ENCODE measurements at places on chromosomes 1 and 21.
A peak's percentile ranks its signal among the peaks of the same experiment; 100 is the strongest.

DNA sequence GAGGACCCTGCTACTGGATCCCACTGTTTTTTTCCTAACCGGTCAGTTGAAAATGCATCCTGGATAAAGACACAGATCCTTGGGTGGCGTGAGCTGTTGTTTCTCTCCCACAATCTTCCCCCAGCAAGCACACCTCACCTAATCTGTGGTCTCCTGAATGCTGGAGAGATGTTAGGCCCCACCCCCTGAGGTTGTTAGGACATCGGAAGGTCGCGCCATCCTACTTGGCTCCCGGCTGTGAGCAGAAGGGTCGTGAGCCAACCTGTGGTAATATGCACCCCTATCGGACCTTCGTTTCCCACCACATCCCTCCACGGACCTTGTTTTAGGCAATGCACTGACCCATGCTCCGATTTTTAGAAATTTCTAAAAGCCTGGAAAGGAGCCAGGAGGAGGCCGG lies 89.9 kb upstream of the IPO9 start:
- no peak for DNase-seq

GRCh38 chr1:84583648-84584047 lies 9.4 kb upstream of the CTBS start:
- no peak for DNase-seq

DNA sequence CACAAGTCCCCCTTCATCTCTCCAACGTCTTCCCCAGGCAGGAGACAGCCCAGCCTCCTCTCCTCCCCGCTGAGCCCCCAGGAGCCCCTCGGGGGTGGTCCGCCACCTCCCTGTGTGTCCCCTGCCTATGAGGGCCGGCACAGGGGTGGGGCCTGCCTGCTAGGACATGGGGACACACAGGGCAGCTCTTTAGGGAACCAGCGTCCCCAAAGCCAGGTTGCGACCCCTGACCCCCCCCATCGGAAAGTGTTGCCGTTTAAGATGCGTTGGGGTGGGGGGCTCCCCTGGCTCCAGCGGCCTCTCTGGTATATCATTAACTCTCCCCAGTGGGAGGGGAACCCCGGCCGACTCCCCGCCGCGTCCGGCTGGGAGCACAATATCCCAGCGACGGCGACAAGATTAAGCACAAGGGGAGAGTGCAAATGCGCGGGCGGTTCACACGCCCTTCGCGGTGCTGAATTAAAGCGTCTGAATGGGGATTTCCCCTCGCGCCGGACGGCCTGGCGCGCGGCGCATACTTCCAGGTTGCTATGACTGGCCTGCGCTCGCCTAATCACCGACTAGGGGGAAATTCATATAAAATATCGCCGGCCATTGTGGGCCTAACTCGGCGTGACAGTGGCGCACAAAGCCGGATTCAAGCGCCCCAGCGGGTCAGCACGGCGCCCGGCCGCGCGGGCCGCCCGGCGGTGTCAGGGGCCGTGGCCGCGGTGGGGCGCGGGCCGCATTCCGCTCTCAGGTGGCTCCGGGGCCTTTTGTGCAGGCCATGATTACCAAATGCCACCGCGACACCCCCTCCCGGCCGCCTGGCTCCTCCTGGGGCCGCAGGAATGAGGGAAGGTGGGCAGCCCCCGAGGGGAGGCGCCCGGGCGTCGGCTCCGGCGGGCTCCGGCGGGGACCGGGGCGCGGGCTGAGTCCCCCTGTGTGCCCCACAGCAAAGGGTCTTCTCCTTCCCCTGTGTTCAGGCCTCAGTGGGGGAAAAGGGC lies 30.9 kb downstream of the WNT3A start:
- DNase-seq, result no peak

DNA sequence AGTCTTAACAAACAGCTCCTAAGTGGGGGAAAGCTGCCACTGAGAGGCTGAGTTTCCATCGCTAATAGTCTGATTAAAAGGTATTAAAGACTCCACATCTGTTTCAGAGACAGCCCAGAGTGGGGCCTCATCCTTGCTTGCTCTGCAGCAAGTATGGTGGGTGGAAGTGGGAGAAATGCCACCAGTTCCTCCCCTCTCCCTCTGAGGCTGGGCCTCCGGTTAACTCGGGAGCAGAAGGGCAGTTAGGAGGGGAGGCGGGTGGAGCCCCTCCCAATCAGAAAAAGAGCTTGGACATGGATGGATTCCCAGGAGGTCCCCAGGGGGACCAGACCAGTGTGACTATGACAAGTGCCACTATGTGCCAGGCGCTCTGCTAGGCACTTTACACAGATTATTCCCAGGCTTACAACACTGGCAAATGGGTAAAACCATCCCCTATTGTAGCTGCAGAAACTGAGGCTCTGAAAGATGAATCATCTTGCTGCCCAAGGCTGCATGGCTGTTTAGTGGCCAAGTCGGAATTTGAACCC lies 11.4 kb upstream of the ASCL5 start:
- DNase-seq, result no peak

- DNase-seq, result no peak
Measured at GRCh38 chr1:38569932-38570656, 289.5 kb downstream of the RRAGC start.

DNA sequence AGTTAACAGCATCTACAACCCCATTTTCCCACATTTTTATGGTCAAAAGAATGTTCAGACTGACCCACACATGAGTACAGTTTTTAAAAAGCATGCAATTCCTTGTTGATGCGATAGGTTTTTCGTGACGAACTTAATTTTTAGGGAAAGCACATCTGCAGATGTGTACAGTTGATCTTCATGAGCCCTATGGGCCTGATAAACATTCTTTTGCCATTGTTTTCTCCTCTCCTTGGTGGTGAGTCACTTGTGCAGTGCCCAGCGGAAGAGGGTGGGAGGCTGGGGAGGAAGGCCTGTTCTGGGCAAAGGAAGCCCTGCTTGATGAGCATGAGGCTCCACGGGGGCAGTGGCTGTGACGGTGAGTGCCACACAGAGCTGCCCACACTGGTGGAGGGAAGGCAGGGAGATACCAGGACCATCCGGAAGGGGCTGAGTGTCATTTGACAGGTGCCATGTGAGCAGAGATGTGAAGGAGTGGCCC lies 5.3 kb downstream of the ARF1 start:
- DNase-seq, result no peak

- no peak for DNase-seq
Measured at GRCh38 chr1:66365635-66366034, 168.3 kb upstream of the SGIP1 start.

DNA sequence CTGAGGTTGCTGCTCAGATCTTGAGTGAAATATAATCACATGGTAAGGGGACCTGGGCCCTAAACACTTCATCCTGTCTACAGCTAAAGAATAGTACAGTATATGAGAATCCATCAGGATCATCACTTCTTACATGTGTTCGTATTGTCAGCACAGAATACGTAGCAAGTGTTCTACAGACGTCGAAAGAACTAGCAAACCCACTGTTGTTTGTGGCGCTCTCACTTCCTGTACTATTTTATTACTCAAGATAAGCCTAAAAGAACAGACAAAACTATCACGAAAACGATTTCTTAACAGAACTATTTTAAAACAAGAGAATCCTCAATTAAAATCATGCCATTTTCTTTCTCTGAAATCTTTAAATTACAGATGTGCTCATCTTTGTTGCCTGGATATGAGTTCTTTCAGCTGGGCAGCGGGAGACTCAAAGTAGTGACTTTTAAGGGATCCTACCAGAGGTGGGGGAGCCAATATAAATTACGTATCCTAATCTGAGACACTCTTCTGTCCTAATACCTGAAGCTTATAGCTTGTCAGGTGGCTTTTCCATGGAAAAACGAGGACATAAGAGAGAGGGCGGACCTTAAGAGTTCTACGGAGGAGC lies 724 bp downstream of the ST7L start:
- DNase-seq, result peak; percentile 5

DNA sequence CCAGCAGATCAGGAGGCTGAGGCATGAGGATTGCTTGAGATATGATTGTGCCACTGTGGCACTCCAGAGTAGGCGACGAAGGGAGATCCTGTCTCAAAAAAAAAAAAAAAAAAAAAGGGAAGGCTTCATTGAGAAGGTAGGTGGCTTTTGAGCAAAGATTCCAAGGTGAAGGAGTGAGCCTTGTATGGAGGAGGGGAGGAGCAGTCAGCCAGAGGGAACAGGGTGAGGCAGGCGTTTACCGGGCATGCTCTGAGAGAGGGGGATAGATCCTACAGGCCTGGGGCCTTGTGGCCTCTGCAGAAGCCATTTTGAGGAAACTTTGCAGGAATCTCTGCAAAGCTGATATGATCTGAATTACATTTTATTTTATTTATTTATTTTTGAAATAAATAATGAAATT lies 5.1 kb upstream of the HDAC1 start:
- no peak for DNase-seq

DNA sequence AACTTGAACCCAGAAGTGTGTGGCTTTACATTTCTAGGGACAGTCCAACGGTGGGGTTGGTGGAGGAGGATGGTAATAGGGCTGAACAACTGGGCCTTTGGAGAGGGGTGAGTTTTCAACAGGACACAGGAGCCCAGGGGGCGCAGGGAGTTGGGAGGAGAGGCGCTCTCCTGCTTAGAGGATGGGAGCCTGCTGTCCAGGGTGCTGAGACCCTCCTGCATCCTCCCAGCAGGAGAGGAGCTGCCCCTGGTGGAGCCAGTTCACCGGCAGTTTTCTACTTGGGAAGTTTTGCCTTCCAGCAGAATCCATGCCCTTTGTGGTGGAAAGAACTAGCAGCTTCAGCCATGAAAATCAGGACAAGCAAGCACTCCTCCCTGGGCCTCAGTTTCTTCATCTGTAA lies 8.6 kb downstream of the KCNC4 start:
- no peak for DNase-seq

DNA sequence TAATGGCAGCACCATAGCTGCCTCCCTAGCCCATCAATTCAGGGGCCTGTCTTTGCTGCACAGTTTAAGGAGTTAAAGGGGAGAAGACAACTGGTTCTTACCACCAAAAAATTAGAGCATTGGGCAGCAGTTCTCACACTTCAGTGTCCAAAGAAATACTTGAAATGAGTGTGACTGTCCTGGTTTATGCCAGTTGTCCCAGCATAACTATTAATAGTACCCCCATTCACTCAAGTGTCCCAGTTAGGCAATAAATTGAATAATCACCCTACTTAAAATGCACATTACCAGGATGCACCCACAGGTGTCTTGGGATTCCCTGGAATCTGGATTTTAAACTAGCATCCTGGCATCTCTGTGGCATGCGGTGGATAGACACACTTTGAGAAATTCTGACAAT lies 51.1 kb downstream of the FAM163A start:
- no peak for DNase-seq

DNA sequence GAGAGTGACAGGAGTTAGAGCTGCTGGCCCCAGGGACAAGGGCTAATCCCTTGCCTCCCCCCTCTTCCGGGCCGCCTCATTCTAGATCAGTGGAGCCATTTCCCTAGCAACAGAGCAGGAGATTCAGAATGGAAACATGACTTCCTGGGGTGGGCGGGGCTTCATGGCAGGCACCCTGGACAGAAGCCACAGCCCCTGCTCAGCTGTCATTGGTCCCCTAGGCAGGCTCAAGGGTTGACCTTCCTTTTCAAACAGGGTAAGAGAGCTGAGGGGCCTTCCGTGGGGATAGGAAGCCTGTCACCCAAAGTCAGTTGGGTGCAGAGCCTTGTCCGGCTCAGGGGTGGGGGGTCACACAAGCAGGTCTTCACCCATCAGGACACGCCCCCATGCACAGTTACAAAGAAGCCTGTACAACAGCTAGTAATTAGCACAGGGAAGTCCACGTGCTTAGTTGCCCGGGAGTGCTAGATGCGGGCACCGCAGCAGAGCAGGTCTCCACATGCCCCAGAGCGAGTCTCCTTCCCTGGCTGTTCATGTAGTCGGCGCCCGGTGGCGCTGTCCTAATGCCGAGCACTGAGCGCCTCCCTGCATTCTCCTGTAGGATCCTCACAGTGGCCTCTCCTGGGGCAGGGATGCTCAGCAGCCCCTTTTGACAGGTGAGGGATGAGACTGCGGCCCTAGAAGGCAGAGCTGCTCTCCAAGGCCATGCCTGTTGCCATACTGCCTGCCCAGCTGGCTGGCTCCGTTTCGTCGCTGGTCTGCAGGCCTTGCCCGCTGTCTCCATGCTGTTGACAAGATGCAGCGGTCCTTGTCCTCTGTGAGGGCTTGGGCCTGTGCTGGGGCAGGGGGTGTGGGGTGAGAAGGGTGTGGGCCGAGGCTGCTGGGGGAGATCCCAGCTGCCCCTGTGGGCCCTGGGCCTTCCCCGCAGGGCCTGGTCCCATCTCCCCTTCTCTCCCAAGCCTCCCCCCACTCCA lies 5.1 kb downstream of the TMEM201 start:
- peak; percentile 73 for DNase-seq

- DNase-seq, result no peak
Measured at GRCh38 chr1:221877311-221877710, 135.4 kb upstream of the DUSP10 start.

DNA sequence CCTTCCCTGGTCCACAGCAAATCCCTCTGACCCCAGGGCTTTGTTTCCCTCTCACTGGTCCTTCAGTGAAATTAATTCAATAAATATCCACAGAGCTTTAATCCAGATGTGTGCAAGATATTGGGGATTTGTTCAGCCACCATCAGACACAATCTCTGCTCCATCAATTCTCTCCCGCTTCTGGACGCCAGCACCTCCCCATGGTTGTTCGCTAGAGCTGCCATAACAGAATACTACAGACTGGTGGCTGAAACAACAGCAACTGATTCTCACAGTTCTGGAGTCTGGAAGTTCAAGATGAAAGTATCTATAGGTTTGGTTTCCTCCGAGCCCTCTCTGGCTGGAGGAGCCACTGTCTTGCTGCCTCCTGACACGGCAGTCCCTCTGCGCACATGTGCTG lies 303.9 kb downstream of the SMYD3 start:
- no peak for DNase-seq

GRCh38 chr1:84698151-84699110 lies 8.2 kb upstream of the SSX2IP start:
- no peak for DNase-seq

GRCh38 chr1:156646738-156647211 lies 4.9 kb downstream of the BCAN start:
- DNase-seq, result no peak

GRCh38 chr21:46117586-46118315 lies 19.8 kb downstream of the COL6A2 start:
- no peak for DNase-seq

- DNase-seq, result no peak
Measured at GRCh38 chr1:22944346-22945055, 28.2 kb downstream of the LACTBL1 start.

DNA sequence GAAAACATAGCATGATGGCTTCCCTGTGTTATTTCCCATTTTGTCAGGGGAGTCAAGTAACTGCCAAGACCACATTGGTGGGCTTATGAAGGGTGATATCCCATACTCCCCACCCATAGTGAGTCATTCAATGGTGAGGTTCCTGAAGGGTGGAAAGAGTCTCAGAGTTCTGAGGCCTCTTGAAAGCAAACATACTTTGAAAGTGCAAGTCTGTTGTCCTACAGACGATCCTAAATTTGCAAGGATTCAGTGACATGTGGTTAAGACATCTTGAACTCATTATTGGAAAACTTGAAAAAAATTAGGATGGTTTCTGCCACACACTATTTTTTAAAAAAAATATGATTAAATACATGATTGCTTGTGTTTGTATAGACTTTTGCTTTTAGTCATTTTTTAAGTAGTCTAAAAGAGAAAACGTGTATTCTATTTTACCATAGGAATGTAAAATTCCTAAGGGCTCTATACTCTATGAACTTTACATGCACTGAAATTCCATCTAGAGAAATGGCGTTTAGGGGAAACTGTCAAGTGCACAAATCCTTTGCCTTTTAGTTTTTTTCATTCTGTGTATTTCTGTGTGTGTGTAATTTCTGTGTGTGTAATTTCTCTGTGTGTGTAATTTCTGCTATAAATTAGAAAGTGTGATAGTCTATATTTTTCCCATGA lies 225.5 kb upstream of the ADAMTS5 start:
- DNase-seq, result no peak
